NCI-H526 (cell line): ENCODE measurements at places on chromosomes 2 and 18.

- DNase-seq, result no peak
These were observed 15.8 kb downstream of the TMEM200C start for GRCh38 chr18:5879479-5879882.

DNA sequence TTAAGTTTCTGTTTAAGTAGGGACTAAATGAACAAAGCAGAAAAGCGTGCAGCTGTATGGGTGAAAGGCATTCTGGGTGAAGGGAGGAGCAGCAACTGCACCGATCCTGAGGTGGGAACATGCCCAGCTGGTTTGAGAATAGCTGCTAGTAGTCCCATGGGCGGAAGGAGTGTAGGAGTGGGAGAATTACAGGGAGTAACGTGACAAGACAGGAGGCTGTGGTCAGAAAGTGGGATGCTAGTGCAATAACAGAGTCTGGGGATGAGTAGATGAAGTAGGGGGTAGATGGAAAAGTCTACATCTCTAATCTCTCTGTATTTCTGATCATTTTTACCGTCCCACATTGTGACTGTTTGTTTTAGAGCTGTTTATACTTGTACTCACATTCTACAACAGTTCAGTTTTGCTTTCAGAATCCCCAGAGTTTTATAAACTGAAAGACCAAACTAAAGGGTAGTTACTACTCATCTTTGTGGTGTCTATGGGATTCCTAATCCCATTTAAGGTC is 118.9 kb downstream of the LCLAT1 start:
- DNase-seq, result no peak

DNA sequence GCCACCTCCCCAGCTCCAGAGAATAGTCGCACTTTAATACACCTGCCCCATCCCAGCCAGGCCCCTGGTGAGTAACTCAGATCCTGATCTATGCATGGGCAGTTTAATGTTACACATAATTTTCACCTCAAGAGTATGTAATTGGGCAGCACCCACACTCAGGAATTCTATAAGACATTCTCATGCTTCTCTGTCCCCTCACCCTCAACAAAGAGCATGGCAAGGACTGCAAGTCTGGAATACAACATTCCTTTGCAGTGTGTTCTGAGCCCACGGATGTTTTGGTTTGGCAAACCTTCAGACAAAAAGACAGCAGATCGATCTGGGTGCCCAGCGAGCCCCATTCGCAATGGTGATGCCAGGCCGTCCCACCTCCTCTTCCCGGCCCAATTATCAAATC is 4.9 kb upstream of the SLC14A1 start:
- DNase-seq, result no peak

DNA sequence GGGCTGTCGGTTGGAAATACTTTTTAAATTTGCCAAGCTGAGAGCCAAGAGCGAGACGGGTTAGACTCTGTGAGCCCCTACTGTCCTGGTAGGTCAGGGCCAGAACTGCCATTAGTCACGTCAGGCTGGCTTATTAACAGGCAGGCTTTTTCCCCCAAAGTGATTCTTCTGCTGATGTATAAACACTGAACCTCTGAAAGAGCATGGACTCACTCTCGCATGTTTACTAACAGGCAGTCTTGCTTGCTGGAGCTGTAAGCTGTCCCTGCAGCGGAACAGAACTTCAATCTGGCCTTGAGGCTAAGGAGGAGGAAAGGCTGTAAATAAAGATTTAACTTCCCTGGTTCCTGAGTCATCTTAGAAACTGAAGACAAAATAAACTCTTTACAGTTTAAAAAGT is 288.4 kb downstream of the PIEZO2 start:
- no peak for DNase-seq

DNA sequence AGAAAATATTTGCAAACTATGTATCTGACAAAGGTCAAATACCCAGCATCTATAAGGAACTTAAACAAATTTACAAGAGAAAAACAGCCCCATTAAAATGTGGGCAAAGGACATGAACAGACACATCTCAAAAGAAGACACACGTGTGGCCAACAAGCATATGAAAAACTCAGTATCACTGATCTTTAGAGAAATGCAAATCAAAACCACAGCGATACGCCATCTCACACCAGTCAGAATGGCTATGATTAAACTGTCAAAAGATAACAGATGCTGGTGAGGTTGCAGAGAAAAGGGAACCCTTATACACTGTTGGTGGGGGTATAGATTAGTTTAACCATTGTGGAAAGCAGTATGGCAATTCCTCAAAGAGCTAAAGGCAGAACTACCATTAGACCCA is 64.3 kb upstream of the RBMS1 start:
- peak; percentile 40 for DNase-seq

- peak; percentile 54 for DNase-seq
These were observed 2.3 kb upstream of the MAL start for GRCh38 chr2:95023222-95023597.

DNA sequence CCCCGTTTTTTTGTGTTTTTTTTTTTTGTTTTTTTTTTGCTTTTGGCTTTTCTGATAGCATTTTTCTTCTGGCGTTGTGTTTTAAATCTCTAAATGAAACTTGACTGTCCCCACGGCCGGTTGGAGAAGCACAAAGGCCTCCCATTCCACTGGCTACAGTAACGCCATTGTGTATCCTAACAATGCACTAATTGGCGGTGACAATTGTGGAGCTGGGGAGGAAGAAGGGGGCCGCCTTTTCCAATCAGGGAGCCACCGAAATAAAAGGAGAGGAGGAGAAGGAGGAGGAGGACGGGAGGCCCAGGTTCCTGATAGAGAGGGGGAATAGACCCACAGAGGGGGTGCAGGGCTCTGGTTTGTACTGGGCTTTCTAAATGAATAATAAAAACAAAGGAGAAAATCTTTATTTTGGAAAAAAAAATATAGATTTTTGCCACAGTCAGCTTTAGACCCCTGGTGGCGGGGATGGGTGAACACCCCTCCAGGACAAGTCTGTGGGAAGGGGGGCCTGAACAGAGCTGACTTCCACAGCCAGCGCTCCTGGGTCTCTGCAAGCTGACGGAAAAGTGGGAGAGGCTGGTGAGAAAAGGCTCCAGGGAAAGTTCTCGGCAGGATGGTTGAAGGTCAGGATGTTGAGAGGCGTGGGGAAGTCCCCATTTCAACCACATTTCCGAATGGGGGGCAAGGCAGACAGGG is 43.7 kb upstream of the FZD5 start:
- DNase-seq, result no peak

GRCh38 chr2:88061295-88061694 is 5.7 kb upstream of the KRCC1 start:
- DNase-seq, result no peak
